ENCODE measurements at places on chromosomes 4 and X. TPM values are rescaled to one million over a fixed set of nuclear protein-coding genes. Genes with fewer than 3 reads are reported as not detected.

PTTG2 gene
- not detected for total RNA-seq

IL2 gene
- total RNA-seq, result not detected

GATA1 gene
- not detected for total RNA-seq

TLR3 gene
- total RNA-seq, result 8.8 TPM

TCP11X2 gene
- not detected for total RNA-seq

APLN gene
- total RNA-seq, result 1.2 TPM

CT45A3 gene
- not detected for total RNA-seq

GRCh38 chrX:19747652-19748610 is 139.5 kb downstream of the SH3KBP1 start:
- no peak overlapping the region for H3K27ac ChIP-seq
- H3K36me3 ChIP-seq, result no peaks in the 10 kb centered on the region
- no peak for DNase-seq
- no peaks in the 10 kb centered on the region for H3K27me3 ChIP-seq
- no peak overlapping the region for H3K4me3 ChIP-seq
- no peaks in the 10 kb centered on the region for H3K4me1 ChIP-seq

DNA sequence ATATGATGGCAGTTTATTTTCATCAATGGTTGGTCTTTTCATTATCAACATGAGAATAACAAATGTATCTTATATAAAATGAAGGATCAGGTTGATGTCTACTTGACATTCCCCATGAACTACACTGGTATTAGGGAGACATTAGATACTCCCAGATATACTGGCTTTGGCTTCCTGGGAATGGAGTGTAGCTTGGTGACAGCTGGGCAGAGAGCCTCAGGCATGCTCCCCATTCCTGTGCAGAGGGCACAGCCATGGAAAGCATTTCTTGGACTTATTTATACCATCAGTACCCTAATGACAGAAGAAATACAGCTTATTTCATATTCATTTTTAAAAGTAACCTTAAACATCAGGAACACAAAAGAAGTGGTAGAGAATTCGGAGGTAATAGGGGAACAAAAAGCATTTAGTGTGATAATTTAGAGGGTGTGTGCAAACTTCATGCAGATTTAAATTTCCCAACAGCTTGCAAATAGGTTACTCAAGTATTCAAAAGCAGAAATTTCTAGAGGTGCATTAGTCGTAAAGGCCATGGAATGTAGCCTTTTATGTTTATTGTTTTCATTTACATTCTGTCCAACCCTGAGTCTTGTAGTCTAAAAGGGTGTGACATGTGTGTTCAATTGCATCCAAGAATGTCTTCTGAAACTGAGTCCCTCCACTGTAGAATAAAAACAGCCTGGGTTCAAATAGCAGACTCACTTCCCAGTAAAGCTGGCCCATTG is 573.8 kb downstream of the KCNIP4 start:
- no peak overlapping the region for H3K4me3 ChIP-seq
- no peaks in the 10 kb centered on the region for H3K27me3 ChIP-seq
- H3K4me1 ChIP-seq, result no peaks in the 10 kb centered on the region
- no peaks in the 10 kb centered on the region for H3K36me3 ChIP-seq
- DNase-seq, result no peak

GRCh38 chr4:181597766-181598165 is 645.4 kb upstream of the TENM3 start:
- H3K27me3 ChIP-seq, result no peaks in the 10 kb centered on the region
- DNase-seq, result no peak
- no peak overlapping the region for H3K27ac ChIP-seq
- no peaks in the 10 kb centered on the region for H3K36me3 ChIP-seq

DNA sequence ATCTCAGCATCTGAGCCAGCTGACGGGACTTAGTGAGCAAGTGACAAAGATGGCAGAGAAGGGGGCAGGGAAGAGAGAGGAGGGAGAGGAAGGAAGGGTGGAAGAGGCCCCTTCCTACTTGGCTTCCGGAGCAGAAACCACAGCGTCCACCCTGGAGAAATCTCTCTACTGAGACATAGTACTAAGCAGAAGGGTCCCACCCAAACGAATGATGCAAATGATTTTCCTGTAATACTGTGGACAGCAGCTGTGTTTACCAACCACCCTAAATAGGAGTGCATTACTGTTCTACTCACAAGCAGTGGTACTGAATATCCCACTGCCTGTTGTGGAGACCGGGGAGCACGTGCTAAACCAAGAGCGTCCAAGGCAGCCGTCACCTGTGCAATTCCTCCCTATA is 29.4 kb downstream of the DTHD1 start:
- DNase-seq, result no peak
- no peaks in the 10 kb centered on the region for H3K36me3 ChIP-seq
- H3K4me3 ChIP-seq, result no peak overlapping the region
- no peaks in the 10 kb centered on the region for H3K4me1 ChIP-seq
- H3K27ac ChIP-seq, result no peak overlapping the region
- peaks cover 3% of the 10 kb centered on the region for H3K27me3 ChIP-seq

DNA sequence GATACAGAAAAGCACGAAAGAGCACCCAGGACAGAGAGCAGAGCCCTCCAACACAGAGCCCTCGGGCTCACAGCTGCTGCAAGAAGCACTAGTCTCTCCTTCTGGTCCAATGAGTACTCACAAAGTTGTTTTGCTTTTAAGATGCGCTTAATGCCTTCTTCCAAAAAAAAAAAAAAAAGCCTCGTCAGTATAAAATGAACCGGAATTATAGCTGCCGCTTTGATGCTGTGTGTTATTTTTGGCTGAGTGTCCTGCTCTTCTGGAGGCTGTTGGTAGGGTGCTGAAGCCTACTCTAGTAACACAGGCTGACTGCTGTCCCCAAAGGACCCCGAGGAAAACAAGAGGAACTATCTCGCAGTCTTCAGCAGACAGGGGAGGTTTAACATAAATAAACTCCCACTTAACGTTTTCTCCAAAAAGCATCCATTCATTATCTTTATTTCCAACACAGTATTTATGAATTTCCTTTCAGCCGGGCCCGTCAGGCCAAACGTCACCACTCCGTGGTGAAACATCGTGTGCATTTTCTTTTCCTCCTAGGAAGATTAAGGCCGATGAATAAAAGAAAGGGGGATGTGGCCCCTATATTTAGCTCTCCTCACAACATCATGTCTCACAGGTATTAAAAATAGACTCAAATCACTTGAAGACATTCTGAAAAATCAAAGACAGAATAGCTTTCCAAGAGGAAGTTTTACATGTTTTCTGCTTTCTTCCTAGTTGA is 213.7 kb upstream of the PPARGC1A start:
- H3K4me1 ChIP-seq, result no peaks in the 10 kb centered on the region
- H3K27ac ChIP-seq, result no peak overlapping the region
- H3K4me3 ChIP-seq, result no peak overlapping the region
- H3K36me3 ChIP-seq, result no peaks in the 10 kb centered on the region
- no peaks in the 10 kb centered on the region for H3K27me3 ChIP-seq

GRCh38 chr4:149322203-149322602 is 493.4 kb downstream of the IQCM start:
- H3K36me3 ChIP-seq, result no peaks in the 10 kb centered on the region
- no peak for DNase-seq
- no peaks in the 10 kb centered on the region for H3K27me3 ChIP-seq

DNA sequence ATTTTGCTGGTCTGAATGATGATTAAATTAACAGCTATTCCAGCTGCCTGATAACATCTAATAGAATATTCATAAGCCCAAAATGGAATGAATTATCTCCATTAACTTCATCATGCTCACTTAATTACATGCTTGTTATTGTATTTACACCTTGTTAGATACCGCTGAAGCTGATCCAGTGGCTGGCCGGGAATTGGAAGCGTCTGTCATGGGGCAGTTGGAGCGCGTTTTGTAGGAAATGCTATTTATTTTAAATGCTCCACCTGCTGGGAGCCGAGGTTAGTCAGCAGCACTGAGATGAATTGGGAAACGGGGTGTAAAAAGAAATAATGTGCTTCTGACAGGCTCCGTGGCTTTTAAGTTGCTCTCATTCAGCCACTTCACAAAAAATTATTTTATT is 25.2 kb downstream of the ARX start:
- peaks cover 4% of the 10 kb centered on the region for H3K4me1 ChIP-seq
- no peak overlapping the region for H3K27ac ChIP-seq
- no peak for DNase-seq
- peaks cover 4% of the 10 kb centered on the region for H3K27me3 ChIP-seq
- no peak overlapping the region for H3K4me3 ChIP-seq

GRCh38 chr4:86557526-86557925 is 36.6 kb upstream of the PTPN13 start:
- no peak overlapping the region for H3K27ac ChIP-seq
- peaks cover 3% of the 10 kb centered on the region for H3K27me3 ChIP-seq
- peaks cover 28% of the 10 kb centered on the region for H3K4me1 ChIP-seq
- no peak for DNase-seq
- H3K36me3 ChIP-seq, result no peaks in the 10 kb centered on the region

DNA sequence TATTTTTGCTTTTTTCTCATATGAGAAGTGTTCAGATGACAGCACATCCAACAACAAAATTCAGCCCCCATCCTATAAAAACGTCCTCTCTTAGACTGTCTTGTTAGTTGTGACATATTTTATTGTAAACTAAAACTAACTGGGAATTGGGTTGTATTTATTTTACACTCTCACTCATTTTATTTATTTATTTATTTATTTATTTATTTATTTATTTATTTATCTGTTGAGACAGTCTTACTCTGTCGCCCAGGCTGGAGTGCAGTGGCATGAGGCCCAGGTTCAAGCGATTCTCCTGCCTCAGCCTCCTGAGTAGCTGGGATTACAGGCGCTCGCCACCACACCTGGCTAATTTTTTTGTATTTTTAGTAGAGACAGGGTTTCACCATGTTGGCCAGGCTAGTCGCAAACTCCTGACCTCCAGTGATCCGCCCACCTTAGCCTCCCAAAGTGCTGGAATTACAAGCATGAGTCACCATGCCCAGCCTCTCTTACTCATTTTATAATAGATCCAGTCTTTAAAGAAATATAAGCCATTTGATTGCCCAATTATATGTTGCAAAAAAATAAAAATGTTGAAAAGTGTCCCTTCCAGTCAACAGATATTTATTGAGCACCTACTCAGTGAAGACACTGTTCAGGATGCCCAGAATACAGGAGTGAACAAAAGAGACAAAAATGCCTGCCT is 44.6 kb downstream of the PALLD start:
- H3K27ac ChIP-seq, result peak overlapping the region; percentile 66
- H3K4me3 ChIP-seq, result no peak overlapping the region
- no peak for DNase-seq
- H3K4me1 ChIP-seq, result peaks cover 37% of the 10 kb centered on the region
- H3K27me3 ChIP-seq, result no peaks in the 10 kb centered on the region

GRCh38 chr4:74962584-74962983 is 29.7 kb downstream of the PARM1 start:
- no peak overlapping the region for H3K4me3 ChIP-seq
- no peaks in the 10 kb centered on the region for H3K27me3 ChIP-seq
- DNase-seq, result no peak
- peaks cover 3% of the 10 kb centered on the region for H3K36me3 ChIP-seq

DNA sequence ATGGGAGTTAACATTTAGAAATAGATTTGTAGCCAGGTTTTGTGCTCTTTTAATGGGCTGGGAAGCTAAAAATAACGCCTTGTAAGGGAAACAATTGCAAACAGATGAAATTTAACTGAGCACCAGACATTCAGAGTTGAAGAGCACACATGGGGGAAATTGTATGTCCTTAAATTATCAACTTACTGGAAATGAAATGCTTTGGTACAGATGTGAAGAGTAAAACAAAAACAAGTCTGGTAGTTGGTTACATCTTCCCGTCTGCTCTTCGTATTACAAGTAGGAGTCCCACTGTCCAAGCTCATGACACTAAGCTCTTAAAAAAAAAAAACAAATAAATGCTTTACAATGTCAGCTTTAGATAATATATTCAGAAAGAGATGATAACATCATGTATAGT is 59.5 kb upstream of the RPA4 start:
- no peaks in the 10 kb centered on the region for H3K4me1 ChIP-seq
- H3K27ac ChIP-seq, result no peak overlapping the region
- H3K36me3 ChIP-seq, result no peaks in the 10 kb centered on the region

- no peak for DNase-seq
- H3K27me3 ChIP-seq, result no peaks in the 10 kb centered on the region
- no peak overlapping the region for H3K27ac ChIP-seq
- no peak overlapping the region for H3K4me3 ChIP-seq
Observed at GRCh38 chr4:22634541-22635181, 58.1 kb upstream of the GBA3 start.

GRCh38 chr4:93289241-93289640 is 539.3 kb upstream of the ATOH1 start:
- no peaks in the 10 kb centered on the region for H3K4me1 ChIP-seq
- no peak for DNase-seq
- H3K27me3 ChIP-seq, result no peaks in the 10 kb centered on the region
- no peak overlapping the region for H3K27ac ChIP-seq
- no peaks in the 10 kb centered on the region for H3K36me3 ChIP-seq
- H3K4me3 ChIP-seq, result no peak overlapping the region

DNA sequence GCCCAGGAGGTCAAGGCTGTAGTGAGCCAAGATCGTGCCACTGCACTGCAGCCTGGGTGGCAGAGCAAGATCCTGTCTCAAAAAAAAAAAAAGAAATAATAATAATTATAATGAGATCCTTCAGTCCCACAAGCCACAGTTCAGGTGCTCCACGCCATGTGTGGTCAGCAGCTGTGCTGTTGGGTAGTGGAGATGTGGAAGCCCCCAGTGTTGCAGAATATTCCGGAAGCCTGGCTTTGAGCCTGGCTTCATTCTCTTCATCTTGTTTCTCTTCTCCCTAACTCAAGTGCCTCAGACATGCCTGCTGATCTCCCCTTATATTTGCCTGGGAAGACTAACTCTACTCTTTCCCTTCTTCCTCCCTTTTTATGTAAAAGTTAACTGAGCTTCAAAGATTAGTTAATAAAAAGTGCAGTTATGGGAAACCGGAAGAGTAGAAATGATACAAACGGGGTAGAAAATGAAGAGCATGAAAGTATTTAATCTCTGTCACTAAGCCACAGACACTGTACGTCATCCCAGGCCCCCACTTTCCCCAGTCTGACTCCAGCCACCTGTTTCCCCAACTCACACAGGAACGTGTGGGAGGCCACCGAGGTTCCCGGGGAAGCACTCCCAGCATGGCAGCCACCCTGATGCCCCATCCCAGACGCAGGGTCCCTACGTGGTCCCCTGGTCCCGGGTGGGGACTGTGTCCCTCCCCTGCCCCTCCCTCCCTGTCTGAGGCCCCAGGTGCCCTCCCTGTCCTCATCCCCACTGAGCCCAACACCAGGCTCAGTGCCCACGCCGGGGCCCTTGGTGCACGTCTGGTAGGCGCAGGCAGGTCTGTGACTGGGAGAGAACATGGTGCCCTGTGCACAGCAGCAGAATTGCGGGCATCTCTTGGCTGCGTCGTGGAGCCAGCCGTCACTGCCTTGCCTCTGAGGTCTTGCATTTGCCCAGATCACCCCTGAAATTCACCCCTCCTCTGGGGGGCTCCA is 24.0 kb downstream of the PCGF3 start:
- no peak overlapping the region for H3K4me3 ChIP-seq
- peaks cover 8% of the 10 kb centered on the region for H3K4me1 ChIP-seq
- H3K27ac ChIP-seq, result no peak overlapping the region
- peaks cover 22% of the 10 kb centered on the region for H3K36me3 ChIP-seq
- no peaks in the 10 kb centered on the region for H3K27me3 ChIP-seq

- H3K4me1 ChIP-seq, result no peaks in the 10 kb centered on the region
- no peak for DNase-seq
- H3K36me3 ChIP-seq, result peaks cover 6% of the 10 kb centered on the region
- no peak overlapping the region for H3K4me3 ChIP-seq
- no peak overlapping the region for H3K27ac ChIP-seq
- no peaks in the 10 kb centered on the region for H3K27me3 ChIP-seq
Observed at GRCh38 chr4:146485968-146486367, 35.8 kb downstream of the SLC10A7 start.

Data from type B pancreatic cell (in vitro differentiated cells).